NCI-H1417 treated with DMSO at 0.1 percent for 48 hours (cell line): ENCODE measurements at places on chromosomes 12 and 14.

DNA sequence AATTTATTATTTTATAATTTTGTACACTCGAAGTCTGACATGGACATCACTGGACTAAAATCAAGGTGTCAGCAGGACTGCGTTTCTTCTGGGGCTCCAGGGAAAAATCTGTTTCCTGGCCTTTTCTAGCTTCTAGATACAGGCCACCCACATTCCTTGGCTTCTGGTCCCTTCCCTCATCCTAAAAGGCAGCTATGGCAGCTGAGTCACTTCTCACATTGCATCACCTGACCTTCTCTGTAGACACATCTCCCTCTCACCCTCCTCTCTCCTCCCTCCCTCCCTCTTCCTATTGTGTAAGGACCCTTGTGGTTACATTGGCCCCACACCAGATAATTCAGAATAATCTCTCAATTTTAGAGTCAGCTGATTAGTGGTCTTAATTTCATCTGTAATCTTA is 92.4 kb downstream of the RPS6KA5 start:
- no peak for DNase-seq

DNA sequence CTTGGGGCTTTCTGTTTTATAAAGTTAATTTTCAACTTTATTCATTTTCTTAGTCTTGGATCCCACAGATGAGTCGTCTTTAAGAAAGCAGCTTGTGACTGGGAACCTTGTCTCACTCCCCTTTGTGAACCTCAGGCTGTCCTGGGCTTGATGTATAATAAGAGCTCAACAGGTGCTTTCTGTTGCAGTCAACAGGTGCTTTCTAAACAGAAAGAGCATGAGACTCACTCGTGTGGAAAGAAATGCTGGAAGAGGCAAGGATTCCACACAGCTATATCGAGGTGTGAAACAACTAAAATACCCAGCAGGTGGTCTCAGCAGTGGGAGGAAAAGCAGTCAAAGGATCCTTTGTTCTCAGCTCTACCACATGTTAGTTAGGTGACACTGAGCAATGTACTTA is 398.9 kb downstream of the EGLN3 start:
- DNase-seq: peak; percentile 6

DNA sequence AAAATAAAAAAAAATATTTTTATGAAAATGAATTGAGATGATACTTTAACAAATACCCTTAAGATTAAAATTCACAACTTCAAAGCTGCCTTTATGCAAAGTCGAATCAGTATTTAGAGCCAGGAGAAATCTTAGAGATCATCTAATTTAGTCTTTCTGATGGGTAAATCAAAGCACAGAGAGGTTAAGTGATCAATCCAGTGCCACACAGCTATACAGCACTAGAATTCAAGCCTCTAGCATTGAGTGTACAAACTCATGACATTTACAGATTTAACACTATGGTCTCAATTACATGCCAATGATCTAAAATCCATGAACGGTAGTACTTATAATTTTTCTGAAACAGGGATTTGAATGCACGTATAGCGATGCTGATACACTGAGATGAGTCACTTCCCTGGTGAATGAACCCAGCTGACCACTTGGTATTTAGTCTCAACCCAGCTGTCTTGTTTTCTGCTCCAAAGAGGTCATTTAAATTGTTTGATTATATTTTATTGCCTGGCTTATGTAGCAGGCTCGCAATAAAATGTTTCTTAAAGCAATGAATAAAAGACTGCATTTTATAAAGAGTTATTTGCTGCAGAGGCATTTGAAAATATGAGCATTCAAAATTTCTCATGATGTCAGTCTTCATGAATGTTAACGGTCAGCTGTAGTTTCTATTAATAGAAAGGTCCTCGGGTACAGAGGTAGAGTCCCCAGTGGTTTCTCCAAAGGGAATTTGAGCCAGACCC is 152.4 kb upstream of the PRICKLE1 start:
- no peak for DNase-seq

GRCh38 chr12:126784328-126784921 is 1482.5 kb upstream of the TMEM132C start:
- DNase-seq: no peak

GRCh38 chr12:70240673-70241072 is 2.6 kb upstream of the CNOT2 start:
- no peak for DNase-seq

- no peak for DNase-seq
Observed at GRCh38 chr14:78188882-78189281, 18.7 kb downstream of the NRXN3 start.
